PC-3 (cell line): ENCODE measurements at places on chromosomes 2 and 18. TPM values are rescaled to one million over a fixed set of nuclear protein-coding genes. Genes with fewer than 3 reads are reported as not detected.

DNA sequence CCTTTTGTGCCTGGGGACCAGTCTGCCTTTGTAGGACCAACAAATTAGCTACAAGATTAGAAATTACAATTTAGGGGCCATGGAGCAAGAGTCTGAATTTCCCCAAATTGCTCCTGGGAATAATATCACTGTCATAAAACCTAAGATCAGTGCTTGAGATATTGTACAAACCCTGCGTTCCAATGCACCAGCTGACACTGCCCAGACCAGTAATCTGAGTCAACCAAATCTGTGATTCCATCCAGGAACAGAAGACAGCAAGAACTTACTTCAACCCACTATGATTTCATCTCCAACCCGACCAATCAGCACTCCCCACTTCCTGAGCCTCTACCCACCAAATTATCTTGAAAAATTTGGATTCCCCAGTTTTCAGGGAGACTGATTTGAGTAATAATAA, 1305.0 kb upstream of the NRXN1 start:
- H3K36me3 ChIP-seq: no peaks in the 10 kb centered on the region
- DNase-seq: no peak
- H3K27ac ChIP-seq: no peak overlapping the region
- no peaks in the 10 kb centered on the region for H3K4me1 ChIP-seq
- H3K4me3 ChIP-seq: no peak overlapping the region
- H3K27me3 ChIP-seq: no peaks in the 10 kb centered on the region

DNA sequence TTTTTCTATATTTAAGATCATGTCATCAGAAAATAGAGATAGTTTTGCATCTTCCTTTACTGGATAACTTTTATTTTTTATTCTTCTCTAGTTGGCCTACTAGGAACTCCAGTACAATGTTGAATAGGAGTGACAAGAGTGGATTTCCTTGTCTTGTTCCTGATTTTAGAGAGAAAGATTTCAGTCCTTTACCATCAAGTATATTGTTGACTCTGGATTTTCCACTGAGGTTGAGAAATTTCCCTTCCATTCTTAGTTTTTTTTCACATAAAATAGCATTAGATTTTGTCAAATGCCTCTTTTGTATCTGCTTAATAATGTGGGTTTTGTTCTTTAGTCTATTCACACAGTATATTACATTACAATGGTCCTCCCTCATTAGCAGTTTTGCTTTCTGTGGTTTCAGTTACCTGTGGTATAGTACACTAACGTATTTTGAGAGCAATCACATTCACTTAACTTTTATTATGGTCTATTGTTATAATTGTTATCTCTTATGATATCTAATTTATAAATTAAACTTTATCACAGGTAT, 105.5 kb downstream of the THADA start:
- peaks cover 36% of the 10 kb centered on the region for H3K4me1 ChIP-seq
- H3K4me3 ChIP-seq: no peak overlapping the region
- no peak for DNase-seq

DNA sequence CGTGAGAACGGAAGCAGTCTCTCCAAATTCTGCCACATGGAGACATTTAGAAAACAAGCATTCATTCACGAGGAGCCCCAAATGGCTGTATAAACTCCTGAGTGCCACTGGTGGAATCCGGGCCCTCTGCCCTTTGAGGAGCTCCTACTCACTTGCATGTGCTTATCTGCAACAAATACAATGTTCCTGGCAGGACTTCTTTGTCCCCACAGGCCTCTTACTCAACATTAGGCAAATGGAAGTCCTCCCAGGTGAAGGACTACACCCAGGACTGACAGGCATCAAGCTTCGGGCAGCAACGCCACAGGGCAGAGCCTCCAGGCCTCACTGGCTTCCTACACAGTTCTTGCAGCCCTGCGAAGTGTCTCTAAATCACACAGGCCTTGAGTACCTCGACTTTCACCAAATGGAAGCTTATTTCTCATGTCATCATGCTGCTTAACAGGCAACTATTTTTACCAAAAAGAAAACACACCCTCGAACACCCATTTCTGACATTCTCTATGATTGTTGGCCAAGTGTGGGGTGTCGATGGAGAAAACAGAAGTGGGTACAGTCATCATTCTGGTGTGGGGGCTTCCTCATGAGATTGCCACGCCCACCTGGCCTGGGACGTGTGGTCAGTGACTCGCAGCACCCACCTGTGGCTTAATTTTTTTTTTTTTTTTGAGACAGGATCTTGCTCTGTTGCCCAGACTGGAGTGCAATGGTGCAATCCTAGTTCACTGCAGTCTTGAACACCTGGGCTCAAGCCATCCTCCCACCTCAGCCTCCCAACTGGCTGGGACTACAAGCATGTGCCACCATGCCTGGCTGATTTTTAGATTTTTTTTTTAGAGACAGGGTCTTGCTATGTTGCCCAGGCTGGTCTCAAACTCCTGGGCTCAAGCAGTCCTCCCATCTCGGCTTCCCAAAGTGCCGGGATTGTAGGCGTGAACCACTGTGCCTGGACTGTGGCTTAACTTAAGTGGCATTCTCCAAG, 186.8 kb upstream of the GLI2 start:
- DNase-seq: no peak
- no peak overlapping the region for H3K27ac ChIP-seq
- no peaks in the 10 kb centered on the region for H3K36me3 ChIP-seq
- no peaks in the 10 kb centered on the region for H3K27me3 ChIP-seq

DNA sequence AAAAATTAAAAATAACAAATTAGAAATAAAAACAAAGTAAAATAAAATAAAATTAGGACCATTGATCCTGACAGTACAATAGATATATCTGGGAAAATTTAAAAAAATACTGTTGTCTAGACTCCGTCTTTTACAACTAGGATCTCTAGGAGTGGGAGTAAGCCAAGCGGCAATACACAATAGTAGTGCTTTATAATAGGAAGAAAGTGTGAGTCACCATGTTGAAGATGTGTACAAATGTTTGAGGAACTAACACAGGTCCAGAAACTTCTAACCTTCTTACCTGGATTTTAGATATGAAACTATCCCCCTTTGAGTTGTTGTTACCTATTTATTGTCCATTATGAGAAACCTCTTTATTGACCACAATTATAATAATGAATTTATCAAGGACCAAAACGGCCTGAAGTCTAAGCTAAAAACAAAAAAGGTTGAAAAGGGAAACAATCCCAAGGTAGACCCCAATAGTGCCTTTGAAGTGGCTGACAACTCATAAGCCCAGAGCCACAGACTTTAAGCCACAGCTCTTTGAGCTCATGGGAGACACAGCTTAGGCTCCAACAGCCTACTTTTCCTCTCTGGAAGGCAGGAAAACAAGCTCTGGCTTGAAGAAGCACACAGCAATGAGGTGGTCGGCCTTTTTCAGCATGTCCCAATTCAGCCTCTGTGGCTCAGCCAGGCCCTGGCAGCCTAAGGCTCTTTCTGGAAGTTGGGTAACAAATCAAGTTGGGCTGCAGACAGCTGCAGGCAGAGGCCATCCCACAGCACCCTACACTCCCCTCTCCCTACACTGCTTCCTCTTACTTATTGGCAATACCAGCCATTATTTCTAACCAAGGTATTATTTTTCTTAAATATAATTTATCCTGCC, 62.9 kb downstream of the AQP4 start:
- H3K36me3 ChIP-seq: no peaks in the 10 kb centered on the region
- DNase-seq: peak; percentile 6

DYSF gene
- 13.0 and 18.8 TPM in 2 replicates for total RNA-seq

- no peak overlapping the region for H3K27ac ChIP-seq
- no peaks in the 10 kb centered on the region for H3K27me3 ChIP-seq
- no peaks in the 10 kb centered on the region for H3K36me3 ChIP-seq
- no peaks in the 10 kb centered on the region for H3K4me1 ChIP-seq
- DNase-seq: no peak
These were observed 47.4 kb upstream of the ANKRD44 start for GRCh38 chr2:197357986-197358385.

NTSR2 gene
- total RNA-seq: not detected in 2 replicates

DNA sequence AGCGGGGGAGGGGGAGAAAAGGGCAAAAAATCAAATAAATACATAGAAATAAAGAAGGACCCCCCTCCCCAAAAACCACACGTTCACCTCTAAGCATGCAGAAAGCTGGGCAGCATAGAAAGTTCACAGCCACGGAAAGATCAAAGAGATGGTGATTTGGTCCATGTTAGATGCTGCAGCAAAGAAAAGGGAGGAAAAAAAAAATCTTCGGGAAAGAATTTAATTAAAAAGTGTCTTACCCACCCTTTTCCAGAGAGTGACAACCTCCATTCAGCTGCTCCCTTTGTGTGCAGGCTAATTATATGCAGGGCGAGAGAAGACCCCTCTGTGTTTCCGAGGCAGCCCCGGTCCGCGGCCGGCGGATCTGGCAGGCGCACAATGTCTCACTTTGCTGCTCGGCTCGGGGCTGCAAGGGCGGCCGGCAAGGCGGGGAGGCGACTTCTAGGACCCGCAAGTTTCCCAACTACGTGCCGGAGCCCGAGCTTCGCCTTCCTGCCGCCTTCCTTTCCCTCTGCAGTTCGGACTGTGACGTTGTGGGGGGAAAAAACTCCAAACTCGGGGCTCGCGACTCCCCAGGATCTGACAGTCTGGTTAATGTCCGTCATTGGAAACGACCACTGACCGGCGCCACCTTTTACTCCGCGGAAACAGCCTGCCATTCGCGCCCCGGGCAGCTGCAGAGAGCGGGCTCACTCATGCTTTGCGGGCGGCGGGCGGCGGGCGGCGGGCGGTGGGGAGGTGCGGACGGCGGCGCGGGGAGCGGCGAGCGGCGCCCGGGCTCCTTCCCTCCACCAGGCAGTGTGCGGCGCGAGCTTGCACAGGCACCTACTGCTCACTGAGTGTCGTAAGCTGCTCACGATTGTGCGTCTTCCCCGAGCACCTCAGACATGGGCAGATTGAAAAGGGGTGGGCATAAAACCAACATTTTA, at the start of gene LRRTM1:
Gene LRRTM1 (minus strand): TSS at position 844 of the 929 bp plus-strand sequence. CDS start 933 bp downstream, outside the sequence.
- H3K27ac ChIP-seq: no peak within 1 kb of the TSS
- H3K27me3 ChIP-seq: peaks cover 33% of the 10 kb centered on the region
- no peaks in the 10 kb centered on the region for H3K4me1 ChIP-seq
- DNase-seq: no peak
- no peaks in the 10 kb centered on the region for H3K36me3 ChIP-seq
- no peak within 1 kb of the TSS for H3K4me3 ChIP-seq

INHBB gene
- 223 and 269 TPM in 2 replicates for total RNA-seq

SERPINB13 gene
- not detected in 2 replicates for total RNA-seq

DNA sequence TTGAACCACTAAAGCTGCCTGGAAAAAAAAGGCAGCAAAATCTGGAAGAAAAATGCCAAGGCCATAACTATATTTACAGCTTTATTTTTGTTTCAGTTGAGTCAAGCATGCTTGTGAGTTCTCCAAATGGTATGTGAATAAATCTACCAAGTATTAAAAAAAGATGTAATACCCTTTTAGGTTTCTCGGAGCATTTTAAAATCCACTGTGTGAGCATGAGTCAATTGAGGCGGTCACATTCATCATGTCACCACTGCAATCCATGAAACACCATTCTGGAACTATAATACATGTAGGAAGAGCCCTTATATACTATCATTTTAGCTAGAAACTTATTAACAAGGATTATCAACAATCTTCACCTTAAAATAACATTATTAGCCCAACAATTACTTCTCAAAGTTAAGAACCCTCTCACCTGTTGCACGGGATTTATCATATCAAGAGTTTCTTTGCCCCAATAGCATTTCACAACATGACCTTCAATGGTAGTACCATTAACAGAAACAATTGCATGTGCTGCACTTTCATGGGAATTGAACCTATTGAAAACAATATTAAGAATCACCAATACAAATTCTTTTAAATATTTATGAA, 24.2 kb upstream of the C2orf42 start:
- H3K27me3 ChIP-seq: no peaks in the 10 kb centered on the region
- no peak for DNase-seq
- H3K4me3 ChIP-seq: no peak overlapping the region
- peaks cover 47% of the 10 kb centered on the region for H3K36me3 ChIP-seq

DNA sequence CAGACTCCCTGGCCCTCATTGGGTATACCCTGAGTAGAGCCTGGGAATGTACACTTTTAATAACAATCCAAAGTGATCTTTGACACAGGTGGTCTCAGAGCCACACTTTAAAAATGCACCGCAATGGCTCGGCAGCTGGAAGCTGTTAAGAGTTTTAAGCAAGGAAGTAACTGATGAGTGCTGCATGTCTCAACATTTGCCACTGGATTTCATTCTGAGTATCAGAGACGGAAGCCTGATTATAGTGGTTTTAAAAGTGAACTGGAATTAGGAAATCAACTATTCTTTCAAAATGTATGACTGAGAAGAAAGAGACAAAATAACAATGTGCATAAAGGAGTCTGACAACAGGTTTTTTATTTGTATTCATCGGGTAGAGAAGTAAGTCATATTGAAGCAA, 7.5 kb downstream of the MBOAT2 start:
- DNase-seq: no peak
- peaks cover 49% of the 10 kb centered on the region for H3K4me1 ChIP-seq
- H3K27ac ChIP-seq: no peak overlapping the region
- H3K4me3 ChIP-seq: no peak overlapping the region
- H3K36me3 ChIP-seq: no peaks in the 10 kb centered on the region
